Suprapubic skin (tissue), 4 donors: ENCODE measurements at places on chromosomes 5 and 9.
A peak's percentile ranks its signal among the peaks of the same experiment; 100 is the strongest.

GRCh38 chr5:172411484-172412072 is 42.7 kb downstream of the SH3PXD2B start:
- H3K27ac ChIP-seq: peak overlapping the region; percentile 86
- DNase-seq: no peak
- peaks cover 81% of the 10 kb centered on the region for H3K4me1 ChIP-seq
- H3K4me3 ChIP-seq: no peak overlapping the region
- no peaks in the 10 kb centered on the region for H3K27me3 ChIP-seq
- no peaks in the 10 kb centered on the region for H3K36me3 ChIP-seq

GRCh38 chr9:110939047-110939446 is 99.2 kb downstream of the LPAR1 start:
- H3K27me3 ChIP-seq: no peaks in the 10 kb centered on the region
- H3K4me1 ChIP-seq: peaks cover 7% of the 10 kb centered on the region
- H3K27ac ChIP-seq: no peak overlapping the region
- H3K4me3 ChIP-seq: no peak overlapping the region
- DNase-seq: no peak
- H3K36me3 ChIP-seq: peaks cover 7% of the 10 kb centered on the region

- no peaks in the 10 kb centered on the region for H3K4me1 ChIP-seq
- H3K36me3 ChIP-seq: no peaks in the 10 kb centered on the region
- H3K4me3 ChIP-seq: no peak overlapping the region
- DNase-seq: no peak
- no peaks in the 10 kb centered on the region for H3K27me3 ChIP-seq
Observed at GRCh38 chr9:118165451-118165850, 461.2 kb downstream of the TLR4 start.

- no peaks in the 10 kb centered on the region for H3K4me1 ChIP-seq
- no peak overlapping the region for H3K4me3 ChIP-seq
- no peaks in the 10 kb centered on the region for H3K27me3 ChIP-seq
- no peak overlapping the region for H3K27ac ChIP-seq
Observed at GRCh38 chr5:38707352-38708210, 138.2 kb upstream of the OSMR start.

- peaks cover 92% of the 10 kb centered on the region for H3K27me3 ChIP-seq
- H3K4me1 ChIP-seq: peaks cover 18% of the 10 kb centered on the region
- peak within 1 kb of the TSS; percentile 43 for H3K4me3 ChIP-seq
- no peak for DNase-seq
- no peaks in the 10 kb centered on the region for H3K36me3 ChIP-seq
Observed at GRCh38 chr5:176810081-176810597, at the start of gene UNC5A. Gene UNC5A, plus strand, starts transcription at chr5:176810559. Its CDS starts 192 bp downstream, at chr5:176810751.

GRCh38 chr5:102211165-102211564 is 84.9 kb downstream of the SLCO4C1 start:
- H3K36me3 ChIP-seq: no peaks in the 10 kb centered on the region
- no peak overlapping the region for H3K27ac ChIP-seq
- H3K4me3 ChIP-seq: no peak overlapping the region
- no peaks in the 10 kb centered on the region for H3K4me1 ChIP-seq

DNA sequence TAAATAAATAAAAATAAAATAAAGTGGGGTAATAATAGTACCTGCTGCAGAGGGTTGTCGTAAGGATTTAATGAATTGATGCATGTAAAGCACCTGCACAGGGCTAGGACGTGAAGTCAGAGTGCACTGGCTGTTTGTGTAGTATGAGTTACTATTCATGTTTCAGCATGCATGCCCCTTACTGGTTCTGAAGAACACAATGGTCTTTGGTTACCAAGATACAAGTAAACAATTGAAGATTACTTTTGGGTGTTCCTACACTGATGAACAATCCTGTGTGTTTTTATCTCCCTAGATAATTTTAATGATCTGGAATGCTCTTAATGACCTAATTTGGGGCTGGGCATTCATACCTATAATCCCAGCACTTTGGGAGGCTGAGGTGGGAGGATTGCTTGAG is 23.2 kb upstream of the PRRC2B start:
- no peak overlapping the region for H3K4me3 ChIP-seq
- no peaks in the 10 kb centered on the region for H3K27me3 ChIP-seq
- DNase-seq: no peak
- H3K36me3 ChIP-seq: no peaks in the 10 kb centered on the region
- H3K27ac ChIP-seq: peak overlapping the region; percentile 78
